ENCODE measurements at places on chromosomes 11 and 22.

GRCh38 chr11:83285151-83285770, 906 bp downstream of the CCDC90B start:
- no peak for DNase-seq

DNA sequence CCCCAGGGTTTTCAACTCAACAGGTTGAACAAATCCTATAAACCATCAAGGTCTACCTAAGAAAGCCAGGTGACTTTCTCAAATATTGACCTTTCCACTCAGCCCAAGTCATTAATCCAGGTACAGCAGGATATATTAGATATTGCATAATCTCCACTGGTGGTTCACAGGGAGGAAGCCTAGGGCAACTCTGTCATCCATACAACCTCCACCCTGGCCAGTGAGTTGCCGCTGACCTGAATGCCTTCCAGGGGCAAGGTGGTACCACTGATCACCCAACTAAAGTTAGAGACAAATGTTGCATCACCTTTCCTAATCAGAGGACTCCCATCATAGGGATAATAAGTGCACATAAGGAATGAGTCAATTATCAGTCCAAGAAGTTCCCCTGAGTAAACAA, 22.9 kb downstream of the GUCD1 start:
- DNase-seq = no peak

- no peak for DNase-seq
These were observed 8.3 kb downstream of the CD81 start for GRCh38 chr11:2385156-2386151.

DNA sequence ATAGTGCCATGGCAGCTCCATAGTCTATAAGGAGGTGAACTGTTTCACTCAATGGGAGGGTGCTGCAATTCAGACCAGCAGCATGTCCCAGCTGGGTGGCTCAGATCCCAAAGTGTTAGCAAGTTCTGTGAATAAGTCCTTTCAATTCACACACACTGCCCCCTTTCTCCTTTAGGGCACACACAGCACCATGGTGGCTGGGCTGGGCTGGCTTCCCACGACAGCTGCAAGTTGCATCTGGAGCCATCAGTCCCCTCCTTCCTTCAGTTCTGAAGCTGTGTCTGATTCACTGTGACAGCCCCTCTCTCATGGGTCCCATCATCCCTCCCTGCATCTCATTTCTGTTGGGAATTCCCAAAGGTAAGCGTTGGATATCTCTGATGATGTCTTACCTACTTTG, 324.1 kb upstream of the NCAM1 start:
- peak; percentile 93 for DNase-seq

GRCh38 chr22:43198126-43198525, 11.2 kb upstream of the TTLL12 start:
- DNase-seq = no peak

GRCh38 chr11:122439866-122440810, 215.4 kb upstream of the UBASH3B start:
- DNase-seq = peak; percentile 38

DNA sequence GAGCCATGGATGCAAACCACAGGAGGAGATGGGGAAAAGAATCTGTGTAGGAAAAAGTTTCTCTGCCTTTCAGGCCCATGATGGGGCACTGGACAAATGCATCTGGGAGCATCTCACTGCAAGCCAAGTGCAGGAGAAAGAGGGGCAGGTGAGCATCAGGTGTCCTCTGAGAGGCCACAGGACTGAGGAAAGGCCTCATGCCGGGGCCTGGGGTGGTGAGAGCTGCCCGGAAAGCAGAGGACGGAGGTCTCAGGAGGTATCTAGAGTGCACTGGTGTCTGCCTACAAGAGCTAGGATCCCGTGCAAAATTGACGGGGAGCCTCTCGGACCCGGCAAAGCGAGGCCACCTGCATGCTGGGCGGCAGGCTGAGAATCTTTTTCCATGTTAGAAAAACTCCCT, 73.9 kb downstream of the CTTN start:
- DNase-seq = no peak

DNA sequence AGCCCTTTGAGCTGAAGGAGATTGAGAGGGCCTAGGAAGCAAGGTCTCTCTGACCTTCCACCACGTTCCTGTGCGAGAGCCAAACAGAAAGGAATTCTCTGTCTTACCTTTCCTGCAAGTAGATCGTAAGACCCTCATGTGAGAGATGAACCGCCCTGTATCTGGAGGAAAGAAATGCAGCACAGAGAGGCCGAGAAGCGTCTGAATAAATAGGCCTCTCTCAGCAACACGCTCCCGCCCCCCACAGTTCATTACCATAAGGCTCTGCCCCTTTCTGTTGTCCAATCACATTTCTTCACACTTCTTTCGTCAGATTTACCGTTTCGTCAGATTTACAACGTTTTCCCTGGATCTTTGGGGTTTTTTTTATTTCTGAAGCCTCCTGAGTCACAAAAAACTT, 90.3 kb downstream of the BLID start:
- no peak for DNase-seq

GRCh38 chr22:30238661-30239487, 7.7 kb downstream of the LIF start:
- no peak for DNase-seq

- DNase-seq = no peak
These were observed 12.7 kb downstream of the MYO18B start for GRCh38 chr22:25754527-25755202.

GRCh38 chr22:43572710-43573109, 160.9 kb downstream of the MPPED1 start:
- DNase-seq = no peak

- DNase-seq = no peak
These were observed 46.3 kb upstream of the ZC3H12C start for GRCh38 chr11:110046775-110047380.
